Type B pancreatic cell (in vitro differentiated cells): ENCODE measurements at places on chromosomes 2 and 18. TPM values are rescaled to one million over a fixed set of nuclear protein-coding genes. Genes with fewer than 3 reads are reported as not detected.

Gene SP140
- total RNA-seq: 0.97 and 1.00 TPM in 2 replicates

Gene ABCB11
- total RNA-seq: 0.24 TPM in 1 of 2 replicates, not detected in the other

Gene SERPINB4
- total RNA-seq: 0.17 TPM in 1 of 2 replicates, not detected in the other

Gene TEX44
- total RNA-seq: not detected in 2 replicates

Gene REL
- 10.7 and 11.3 TPM in 2 replicates for total RNA-seq

Gene GPR35
- 3.6 and 3.9 TPM in 2 replicates for total RNA-seq

GRCh38 chr2:156891609-156892008 is 365.9 kb upstream of the GALNT5 start:
- no peak for DNase-seq

- no peak for DNase-seq
Measured at GRCh38 chr2:99395589-99396130, 58.5 kb downstream of the EIF5B start.

- no peak for DNase-seq
Measured at GRCh38 chr18:24306201-24306600, 91.4 kb downstream of the OSBPL1A start.

GRCh38 chr2:191435141-191435540 is 189.9 kb downstream of the MYO1B start:
- DNase-seq: no peak

- no peak for DNase-seq
Measured at GRCh38 chr2:235312571-235312970, 181.3 kb upstream of the AGAP1 start.

DNA sequence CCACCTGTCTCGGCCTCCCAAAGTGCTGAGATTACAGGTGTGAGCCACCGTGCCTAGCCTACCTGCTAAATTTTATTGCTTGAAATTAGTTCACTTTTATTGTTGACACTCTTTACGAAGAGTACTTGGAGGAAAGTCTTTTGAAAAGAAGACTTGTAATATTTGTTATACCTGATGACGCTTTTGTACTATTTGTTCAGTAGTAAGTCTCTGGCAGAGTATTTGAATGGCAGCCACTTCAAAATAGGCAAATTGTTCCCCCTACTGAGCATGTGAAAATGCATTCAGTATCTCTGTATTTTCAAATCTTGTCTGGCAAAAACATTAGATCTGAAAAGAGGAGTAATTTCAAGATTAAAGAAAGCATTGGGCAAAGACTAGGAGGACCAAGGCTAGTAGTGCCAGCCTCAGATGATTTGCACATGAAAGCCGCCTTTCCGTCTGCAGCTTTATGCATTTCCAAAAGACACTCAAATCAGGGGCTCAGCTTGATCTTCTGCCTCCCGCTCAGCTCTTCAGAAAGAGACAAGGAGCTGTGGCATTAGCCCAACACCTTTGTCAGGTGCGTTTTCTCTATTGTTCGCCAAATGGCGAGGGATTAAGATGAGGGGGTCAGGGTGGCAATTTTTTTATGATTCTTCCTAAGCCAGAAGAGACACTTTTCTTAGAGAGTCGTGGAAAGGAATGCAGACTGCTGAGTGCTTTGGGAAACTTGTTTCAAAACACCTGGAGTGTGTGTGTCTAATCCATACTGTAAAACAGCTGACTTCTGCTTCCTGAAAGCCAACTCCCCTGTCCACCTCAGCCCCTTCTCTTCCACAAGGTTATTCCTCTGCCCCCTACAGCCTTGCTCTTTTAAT is 18.8 kb upstream of the FOXI3 start:
- no peak for DNase-seq

GRCh38 chr2:65997961-65998360 is 437.0 kb upstream of the MEIS1 start:
- no peak for DNase-seq

GRCh38 chr2:36223259-36223658 is 132.3 kb upstream of the CRIM1 start:
- DNase-seq: no peak

DNA sequence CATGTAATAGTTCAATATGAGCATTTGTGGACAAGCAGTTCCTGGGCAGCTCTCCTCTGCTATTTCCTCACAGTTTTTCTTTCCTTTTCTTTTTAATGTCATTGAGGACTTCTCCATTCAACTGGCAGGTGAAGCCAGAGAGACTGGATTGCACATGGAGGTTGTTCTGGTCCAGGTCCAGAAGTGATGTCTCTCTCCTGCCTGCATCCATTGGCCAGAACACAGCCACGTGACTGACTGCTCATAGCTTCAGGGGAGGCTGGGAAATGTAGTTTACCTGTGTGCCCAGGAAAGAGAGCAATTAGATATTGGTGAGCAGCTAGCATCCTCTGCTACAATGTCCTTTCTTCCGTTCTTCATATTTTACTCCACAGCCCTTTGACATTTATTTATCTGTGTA is 20.2 kb upstream of the ADAM23 start:
- DNase-seq: no peak

GRCh38 chr2:103959174-103960128 is 894.5 kb upstream of the POU3F3 start:
- DNase-seq: no peak

DNA sequence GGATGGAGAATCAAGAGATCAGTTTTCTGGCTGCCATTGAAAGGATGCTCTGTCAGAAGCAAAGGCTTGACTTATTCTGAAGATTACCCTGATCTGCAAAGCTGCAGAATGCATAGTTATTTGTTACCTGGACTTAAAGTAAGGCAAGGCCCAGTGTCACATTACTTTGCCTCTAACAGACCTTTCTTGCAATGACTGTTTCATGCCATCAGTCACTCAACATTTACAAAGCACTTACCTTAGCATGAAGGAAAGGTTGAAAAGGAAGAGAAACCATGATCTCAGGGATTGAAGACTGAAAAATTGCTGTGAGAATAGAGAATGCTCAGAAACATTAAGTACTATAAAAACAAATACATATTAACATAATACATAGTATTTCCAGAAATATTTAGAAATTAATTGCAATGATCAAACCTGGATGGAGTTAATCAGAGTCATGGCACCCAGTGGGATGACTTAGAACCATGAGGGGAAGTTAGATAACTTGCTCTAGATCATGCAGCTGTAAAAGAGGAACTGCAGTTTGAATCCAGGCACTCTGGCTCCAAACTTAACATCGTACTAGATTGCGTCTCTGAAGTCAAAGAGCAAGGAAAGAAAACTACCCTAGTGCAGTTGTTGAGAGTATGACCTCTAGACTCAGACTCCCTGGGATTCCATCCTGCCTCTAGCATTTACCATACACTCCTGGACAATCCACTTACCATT is 26.5 kb upstream of the FAM117B start:
- no peak for DNase-seq

GRCh38 chr2:239831861-239832489 is 193.2 kb downstream of the NDUFA10 start:
- DNase-seq: no peak

GRCh38 chr2:240734756-240735155 is 43.1 kb downstream of the AQP12A start:
- DNase-seq: no peak
